NCI-H1048 (cell line): ENCODE measurements at places on chromosomes 3 and 15.

GRCh38 chr15:85910834-85911233 lies 116.1 kb upstream of the KLHL25 start:
- DNase-seq, result peak; percentile 50

DNA sequence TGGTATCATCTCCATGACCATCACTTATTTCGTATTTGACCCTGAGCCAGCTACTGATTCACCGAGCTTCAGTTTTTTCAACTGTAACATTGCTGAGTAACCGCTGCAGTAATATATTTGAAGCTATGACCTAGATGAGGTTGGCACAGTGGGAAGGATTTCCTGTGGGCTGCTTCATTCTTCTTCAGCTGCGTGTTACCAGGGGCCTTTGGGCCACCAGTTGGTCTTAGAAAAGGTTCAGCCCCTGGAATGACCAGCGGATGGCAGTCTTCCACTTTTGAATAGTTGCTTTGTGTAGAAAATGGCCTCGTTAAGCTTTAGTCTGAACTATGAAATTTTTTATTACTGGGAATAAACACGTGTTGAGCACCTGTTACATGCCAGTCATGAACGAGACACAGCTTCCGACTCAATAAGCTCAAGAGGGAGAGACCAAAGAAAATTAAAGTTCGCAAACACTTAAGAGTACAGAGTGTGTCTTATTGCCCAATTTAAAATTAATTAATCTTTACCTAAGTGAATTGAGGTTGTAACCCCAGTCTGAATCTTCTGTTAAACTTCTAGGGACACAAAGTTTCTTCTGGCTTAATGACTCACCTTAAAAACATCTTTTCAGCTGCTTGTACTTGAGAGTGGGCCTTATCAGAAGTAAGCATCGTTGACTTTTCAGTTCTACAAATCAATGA lies 57.6 kb upstream of the NR2E3 start:
- DNase-seq, result no peak

- DNase-seq, result no peak
Measured at GRCh38 chr15:99981839-99982658, 248.8 kb upstream of the LYSMD4 start.

DNA sequence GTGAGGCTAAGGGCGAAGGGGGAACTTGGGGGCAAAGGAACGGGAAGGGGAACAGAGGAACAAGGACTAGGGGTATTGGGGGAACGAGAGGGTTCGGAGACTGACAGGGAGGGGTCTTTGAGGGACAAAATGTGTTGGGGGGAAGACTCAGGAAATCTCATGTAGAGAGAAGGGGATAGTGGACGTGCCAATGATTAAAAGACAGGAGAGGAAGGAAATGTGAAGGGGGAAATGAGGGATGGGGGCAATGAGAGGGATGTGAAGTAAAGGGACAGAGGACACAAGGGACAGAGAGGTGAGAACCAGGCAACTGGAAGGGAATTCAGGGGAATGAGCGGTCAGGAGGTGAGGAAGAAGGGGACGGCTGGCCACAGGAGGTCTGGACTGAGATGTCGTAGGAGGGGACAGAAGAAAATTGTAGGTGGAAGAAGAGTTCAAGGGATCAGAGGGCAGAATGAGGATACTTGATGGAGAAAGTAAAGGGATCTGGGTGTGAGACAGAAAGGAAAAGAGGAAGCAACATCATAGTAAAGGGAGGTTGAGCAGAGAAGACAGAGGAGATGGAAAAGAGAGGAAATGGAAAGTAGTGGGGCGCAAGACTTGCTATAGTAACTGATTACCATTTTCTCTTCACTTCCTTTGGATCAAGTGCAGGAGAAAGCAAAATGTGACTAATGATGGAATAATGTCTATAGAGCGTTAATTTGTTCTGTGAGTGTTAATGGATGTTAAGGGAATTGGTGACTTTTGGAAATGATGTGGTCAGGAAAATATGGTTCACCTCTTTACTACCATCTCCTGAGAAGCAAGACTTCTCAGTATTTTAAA lies 749 bp downstream of the RAB8B start:
- no peak for DNase-seq

DNA sequence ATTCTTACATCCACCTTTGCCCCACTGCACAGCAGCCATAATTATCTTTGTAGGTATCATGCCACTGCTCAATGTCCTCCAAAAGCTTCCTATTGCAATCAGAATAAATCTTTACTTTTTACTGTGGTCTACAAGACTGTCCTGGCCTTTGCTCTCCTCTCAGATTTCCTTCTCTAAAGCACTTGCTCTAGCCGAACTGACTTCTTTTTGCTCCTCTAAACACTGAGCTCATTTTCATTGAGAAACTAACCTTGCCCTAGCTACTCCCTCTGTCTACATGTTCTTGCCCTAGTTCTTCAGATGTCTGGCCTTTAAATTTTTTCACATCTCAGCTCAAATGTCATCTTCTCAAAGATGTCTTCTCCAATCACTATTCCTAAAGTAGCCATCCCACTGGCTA lies 342.8 kb downstream of the TBC1D5 start:
- DNase-seq, result no peak

DNA sequence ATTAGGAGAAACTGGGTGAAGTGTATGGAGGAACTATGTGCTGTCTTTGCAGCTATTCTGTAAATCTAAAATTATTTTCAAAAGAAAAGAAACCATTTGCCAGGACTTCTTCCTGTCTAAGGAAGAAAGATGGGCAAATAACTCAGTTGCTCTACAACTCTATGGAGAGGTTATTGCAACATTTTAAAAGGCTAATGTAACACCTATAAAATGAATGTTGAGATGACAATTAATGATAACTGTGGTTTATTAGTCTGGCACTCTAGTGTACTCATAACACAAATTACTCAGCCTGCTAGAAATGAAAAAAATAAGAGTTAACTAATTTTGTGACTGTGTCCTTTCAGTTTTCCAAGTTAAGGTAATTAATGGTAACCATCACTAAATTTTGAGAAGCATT lies 32.3 kb downstream of the SLC4A7 start:
- DNase-seq, result no peak

DNA sequence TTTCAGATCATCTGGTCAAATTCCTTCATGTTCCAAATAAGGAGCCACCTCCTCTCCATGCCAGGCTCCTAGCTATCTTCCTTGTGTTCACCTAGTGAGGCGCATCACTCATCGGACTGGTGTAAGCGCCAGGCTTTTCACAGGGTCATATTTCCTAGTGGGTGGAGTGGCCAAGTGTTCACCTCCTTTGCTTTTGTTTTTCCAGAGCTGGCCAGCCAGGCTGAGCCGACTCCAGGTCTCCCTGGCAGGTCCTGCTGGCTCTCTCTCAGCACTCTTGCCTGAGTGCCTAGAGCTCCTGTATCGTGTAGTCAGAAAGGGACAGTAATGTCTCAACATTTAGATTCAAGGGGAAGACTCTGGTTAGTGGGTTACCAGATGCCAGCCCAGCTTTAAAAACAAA lies 31.0 kb downstream of the HEG1 start:
- no peak for DNase-seq

DNA sequence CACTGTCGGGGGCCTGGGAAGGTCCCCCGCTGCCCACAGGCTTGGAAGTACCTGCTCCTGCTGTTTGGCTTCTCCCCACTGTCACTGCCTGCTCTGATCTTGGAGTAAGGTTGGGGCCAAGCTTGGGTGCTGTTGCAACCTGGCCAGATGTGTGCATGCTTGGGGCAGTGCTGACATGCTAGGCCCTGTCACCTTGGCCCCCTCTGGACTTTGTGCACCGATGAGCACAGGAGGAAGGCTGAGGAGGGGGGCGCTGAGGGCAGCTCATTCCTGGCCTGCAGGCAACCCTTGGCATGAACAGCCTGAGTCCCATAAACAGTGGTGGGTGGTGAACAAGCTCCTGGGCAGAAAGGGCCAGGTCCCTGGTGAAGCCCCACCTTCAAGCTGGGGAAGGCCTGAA lies 4.0 kb upstream of the XCR1 start:
- DNase-seq, result no peak
